Fibroblast of skin of back (primary cell): ENCODE measurements at places on chromosomes 3 and 15.
A peak's percentile ranks its signal among the peaks of the same experiment; 100 is the strongest.

- DNase-seq: no peak
Measured at GRCh38 chr3:87553058-87553457, 276.7 kb upstream of the POU1F1 start.

- DNase-seq: no peak
Measured at GRCh38 chr3:27271890-27272289, 97.3 kb downstream of the NEK10 start.

DNA sequence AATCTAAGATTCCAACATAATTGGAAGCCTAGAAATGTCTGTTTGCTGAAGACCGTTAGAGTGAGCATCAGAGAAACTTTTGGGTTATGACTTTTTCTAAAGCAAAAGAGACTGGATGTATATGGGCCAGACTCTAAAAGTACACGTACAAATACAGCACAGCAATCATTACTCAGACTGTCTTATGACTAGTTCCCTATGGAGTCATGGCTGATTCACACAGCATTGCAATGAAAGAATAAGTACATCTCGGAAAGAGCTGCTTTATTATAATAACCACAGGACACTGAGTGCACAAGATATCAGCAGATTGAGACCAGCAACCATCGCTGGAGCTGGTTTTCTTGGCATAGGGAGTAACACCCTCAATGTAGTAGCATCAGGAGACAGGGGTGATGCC, 618.6 kb downstream of the NLGN1 start:
- peak; percentile 75 for DNase-seq

DNA sequence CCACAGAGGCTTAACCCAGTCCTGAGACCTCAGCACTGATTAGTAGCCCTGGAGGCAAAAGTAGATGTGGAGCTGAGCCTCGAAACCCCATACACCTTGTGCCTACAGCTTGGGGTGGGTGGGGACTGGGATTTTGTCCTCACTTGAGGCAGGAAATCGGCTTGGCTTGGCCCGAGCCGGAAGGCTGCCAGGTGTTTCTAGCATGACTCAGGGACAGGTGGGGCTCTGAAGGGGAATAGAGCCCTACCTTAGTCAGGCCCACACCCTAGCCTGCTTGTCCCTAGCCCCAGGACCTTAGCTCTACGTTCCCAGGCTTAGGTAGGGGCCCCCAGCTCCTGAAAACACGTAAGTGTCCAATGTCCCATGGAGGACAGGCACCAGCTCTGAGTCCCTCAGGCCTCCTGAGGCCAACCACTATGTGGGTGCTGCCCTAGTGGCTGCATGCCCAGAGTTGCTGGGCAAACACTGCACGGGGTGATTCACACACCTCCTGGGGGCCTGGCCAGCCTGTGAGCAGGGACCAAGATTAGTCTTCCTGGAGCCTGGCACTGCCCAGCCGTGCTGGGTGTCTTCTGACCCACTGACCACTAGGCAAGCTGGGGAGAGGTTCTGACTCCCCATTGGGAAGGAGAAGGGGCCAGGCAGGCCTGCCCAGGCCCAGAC, 3.1 kb downstream of the MST1R start:
- peak; percentile 23 for DNase-seq

DNA sequence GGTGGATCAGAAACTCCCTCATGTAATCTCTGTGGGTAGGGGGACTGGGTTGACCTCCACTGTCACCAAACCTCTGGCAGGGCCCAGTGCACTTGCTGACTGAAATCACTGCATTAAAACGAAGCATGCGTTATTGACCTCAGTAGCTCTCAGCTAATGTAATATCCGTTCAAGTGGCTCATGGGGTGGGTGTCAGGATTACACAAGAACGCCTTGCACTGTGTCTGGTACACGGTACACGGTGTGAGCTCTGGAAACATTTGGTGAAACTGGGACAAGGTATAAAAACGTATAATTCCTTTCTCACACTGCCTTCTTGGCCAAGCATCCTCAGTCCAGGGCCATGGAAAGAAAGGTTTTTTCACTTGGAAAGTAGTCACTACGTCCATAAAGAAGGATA, 11.9 kb downstream of the LRTM1 start:
- no peak for DNase-seq

DNA sequence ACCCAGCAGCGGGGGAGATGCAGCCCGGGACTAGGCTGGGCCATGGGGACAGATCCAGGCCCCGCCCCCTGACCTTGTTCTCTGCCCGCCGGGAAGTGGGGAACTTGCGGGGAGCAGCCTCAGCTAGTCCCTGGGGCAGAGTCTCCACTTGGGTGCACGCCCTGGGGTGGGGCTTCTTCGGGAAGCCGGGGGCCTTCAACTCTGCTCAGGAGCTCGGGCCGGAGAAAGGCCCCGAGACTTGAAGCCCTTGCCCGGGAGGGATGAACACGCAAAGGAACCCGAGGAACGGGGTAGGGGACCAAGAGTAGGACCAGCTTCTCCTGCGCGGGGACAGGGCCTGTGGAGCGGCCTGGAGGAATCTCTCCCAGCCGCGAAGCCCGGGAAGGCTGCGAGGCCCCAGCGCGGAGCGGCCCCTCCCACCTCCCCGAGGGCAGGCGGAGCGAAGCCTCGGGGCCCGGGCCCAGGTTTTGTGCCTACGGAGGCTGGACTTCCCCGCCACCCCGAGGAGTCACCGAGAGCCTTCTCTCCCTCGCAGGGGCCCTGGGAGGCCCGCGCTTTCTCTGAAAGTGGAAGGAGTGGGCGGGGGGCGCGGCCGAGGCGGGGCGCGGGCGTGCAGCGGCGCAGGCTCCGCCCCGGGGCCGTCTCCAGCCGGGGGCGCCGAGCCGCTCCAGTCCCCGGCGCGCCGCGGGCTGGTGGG, at the start of gene ITPKA:
Gene ITPKA (plus strand): TSS at position 670 of the 697 bp plus-strand sequence. CDS start 54 bp downstream, outside the sequence.
- DNase-seq: peak; percentile 57

DNA sequence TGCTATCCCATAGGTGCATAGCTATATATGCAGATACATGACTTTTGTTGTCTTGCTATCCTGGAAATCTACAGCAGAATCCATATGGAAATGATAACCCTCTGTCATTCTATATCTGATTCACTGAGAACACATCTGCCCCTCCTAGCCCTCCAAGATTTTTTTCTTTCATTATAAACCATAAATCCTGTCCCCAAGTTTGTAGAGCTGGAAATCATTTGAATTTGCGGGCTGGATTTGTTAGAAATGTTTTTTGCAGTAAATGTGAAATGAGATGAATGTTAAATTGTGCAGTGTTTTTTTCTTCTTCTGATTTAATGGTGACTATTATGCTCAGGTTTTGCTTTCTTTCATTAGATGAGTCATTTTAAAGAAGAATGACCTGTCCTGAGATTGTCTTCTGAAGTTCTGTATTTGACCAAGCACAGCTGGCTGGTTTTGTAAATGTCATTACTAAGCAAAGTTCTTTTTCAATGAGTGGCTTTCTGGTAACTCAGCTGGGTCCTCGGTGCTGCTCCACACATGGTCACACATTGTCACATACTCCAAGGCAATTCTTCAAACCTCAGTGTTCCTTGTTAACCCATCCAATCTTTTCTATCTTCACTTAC, 25.3 kb upstream of the ABHD17C start:
- DNase-seq: peak; percentile 12

- DNase-seq: peak; percentile 3
Measured at GRCh38 chr3:131561511-131561910, 58.7 kb upstream of the MRPL3 start.

DNA sequence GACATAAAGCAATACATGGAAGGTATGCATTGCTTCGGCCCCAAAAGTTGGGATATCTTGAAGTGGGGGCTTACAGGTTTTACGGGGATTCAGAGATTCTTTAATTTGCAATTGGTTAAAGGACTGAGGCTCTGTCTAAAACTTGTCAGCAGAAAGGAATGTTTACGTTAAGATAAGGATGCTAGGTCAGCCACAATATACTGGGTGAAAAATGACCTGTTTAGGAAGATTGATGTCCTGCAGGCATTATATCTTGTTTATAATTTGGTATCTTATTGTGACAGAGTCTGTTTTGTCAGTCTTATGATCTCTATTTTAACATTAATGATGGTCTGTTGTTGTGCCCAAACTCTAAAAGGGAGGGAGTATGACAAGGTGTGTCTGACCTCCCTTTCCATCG, 15.3 kb upstream of the CCNDBP1 start:
- DNase-seq: peak; percentile 67

DNA sequence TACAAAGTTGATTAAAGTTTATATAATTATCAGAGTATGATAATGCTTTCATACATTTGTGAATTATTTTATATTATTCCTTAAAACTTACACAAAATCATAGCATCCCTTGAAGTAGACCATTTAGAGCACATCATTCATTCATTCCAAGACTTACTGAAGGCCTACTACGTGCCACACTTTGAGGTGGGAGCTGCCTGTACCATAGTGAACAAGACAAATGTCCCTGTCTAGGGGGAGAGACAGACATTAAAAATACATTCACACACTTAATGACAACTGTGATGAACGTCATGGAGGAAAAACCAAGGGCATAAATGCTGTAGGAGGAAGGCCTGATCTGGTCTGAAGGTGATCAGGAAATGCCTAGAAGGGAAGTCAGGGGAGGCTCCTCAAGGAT, 12.1 kb downstream of the MCCC1 start:
- no peak for DNase-seq

GRCh38 chr15:70829371-70830166, 24.4 kb downstream of the LARP6 start:
- DNase-seq: no peak

- no peak for DNase-seq
Measured at GRCh38 chr3:173410436-173410835, 12.9 kb downstream of the NLGN1 start.

DNA sequence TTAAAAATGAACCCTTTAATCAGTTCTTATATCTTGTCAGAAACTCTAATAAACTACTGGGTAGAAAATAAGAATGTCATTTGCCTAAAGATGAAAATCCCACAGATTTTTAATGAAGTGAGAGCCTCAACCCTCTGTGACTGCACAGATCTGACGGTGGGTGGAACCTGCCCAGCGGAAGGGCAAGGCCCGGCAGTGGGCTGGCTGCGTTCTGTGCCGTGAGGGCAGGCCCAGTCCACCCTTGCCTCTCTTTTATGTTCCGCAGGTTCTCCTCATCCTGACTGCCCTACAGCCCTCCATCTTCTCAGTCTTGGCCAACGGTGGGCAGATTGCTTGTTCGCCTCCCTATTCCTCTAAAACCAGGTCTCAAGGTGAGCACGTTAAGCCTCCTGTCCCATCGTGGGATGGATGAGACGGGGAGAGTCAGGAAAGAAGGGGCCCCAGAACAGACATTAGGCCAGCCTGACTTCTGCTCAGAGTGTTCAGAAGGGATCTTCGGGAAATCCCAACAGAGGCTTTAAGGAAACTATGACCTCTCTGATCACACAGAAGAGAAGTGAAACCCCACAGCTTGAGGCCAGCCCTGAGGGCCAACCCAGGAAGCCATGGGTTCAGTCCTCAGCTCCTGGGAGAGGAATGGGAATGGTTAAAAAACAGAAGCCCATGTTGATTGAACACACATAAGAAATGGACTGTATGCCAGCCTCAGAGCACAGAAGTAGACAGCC, 16.0 kb downstream of the SLC51A start:
- no peak for DNase-seq
